ENCODE measurements at places on chromosomes 16 and 17.

DNA sequence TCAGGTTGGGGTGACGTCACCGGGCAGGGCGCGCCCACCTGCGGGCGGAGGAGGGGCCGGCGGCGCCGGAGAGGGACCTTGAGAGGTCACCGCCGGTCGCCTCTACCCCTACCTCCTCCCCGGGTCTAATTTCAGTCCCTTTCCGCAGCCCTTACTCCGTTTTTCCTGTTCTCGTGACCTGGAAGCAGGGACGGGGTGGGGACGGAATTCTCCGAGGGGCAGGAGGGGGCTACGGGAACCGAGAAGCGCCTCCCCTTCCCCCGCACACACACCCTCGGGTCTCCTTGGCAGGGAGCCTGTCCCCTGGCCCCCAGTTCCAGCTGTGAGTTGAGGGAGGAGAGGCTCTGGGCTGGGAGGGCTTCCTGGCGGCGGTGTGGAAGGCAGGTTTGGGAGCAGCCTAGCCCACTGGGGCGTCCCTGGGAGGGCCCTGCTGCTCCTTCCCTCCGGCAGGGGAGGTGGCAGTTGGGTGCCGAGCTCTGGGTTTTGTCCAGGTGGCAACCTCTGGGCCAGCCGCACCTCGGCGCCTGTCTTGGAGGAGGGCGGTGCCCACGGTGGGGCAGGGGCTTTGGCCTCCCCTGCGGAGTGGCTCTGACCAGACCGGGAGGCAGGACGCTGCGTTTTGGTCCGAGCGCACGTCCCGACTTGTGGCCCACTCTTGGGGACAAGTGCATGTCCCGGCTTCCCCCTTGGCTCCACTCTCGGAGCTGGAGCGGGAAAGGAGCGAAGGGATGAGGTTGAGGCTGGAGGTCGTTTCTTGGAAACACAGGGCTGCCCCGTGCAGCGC, 773 bp downstream of the SYNGR3 start:
- no peak for DNase-seq

- no peak for DNase-seq
These were observed 973.0 kb downstream of the KCNJ2 start for GRCh38 chr17:71142333-71142732.

- DNase-seq, result no peak
These were observed 245.2 kb downstream of the XYLT1 start for GRCh38 chr16:17225541-17225940.

DNA sequence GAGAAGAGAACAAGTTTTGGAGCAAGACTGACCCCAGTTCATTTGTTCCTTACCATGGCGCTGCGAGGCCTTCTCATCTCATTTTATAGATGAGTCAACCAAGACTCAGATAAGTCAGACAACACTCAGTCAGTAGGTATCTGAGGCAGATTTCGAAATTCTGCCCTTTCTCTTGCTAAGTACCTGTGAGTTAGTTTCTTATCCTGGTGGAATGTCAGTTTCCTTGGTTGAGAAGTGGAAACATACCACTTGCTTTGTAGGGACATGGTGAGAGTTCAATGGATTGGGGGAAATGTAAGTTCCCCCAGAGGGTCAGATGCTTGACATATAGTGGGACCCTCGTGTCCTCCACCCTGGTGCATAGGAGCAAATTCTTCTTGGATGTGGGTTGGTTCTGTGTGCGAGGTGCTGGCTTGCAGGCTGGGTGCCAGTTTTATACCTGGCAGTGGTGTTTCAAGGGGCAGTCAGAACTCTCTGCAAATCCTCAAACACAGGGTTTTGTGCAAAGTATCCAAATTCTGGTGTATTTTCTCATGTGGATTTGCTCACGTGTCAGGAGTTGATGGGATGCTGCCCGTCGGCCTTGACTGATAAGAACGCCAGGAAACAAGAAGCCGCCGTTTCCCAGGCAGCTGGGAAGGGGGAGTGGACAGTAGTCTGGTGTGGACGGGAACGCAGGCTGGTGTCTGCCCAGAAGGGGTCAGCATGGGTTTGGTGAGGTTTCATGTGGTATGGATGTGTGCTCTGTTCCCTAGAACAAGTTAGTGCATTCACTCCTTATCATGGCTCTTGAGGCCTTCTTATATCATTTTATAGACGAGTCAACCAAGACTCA, 61.1 kb upstream of the CIBAR2 start:
- no peak for DNase-seq

DNA sequence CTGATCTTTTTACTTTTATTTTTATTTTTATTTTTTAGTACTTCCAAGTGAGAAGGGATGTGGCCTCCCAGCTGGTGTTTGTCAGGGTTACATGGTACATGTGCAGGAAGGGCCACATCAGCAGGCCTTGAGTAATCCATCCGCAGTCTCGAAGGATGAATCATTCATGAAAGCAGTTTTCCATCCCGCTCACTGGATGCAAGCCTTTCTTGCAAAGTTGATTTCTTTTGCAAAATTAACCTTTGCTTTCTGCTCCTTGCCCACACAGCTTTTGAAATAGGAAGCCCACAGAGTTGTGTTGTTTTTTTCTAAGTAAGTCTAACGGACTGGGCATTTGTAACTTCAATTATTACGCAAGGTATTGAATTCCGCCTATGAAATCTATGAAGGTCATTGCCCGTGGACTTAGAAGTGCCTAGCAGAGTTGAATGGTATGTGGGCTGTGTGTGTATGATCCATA, 157.4 kb downstream of the PRKCA start:
- DNase-seq, result no peak

DNA sequence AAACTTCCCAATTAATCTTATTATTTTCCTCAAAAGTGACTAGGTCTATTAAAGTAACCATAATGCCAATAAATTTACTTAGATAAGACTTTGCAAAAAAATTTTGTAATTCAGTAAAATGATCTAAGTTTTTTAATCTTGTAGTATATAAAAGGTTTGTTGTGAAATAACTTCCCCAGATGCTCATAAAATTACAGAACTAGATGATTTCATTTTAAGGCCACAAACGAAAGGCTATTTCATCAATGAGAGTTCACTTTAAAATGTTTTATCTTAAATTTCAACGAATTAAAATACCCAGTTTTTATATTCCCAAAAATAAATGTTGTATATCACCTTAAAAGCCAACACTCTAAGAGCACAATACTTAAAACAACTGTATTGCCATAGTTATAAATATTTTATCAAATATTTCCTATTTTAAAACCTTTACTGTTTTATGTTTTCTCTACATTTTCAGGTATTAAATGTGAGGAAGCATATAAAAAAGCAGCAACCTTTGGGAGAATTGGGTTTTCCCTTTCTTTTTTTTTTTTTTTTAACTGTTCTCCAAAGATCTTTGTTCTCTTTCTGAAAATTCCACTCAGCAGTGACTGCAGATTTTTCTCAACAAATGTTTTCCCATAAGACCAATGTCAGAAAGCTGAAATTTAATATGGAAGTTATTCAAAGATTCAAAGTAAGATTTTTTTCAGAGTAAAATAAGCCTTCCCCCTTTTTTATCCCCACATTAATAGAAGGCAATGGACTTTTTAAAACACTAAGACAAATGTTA, 169.9 kb downstream of the CYB561 start:
- DNase-seq, result no peak

DNA sequence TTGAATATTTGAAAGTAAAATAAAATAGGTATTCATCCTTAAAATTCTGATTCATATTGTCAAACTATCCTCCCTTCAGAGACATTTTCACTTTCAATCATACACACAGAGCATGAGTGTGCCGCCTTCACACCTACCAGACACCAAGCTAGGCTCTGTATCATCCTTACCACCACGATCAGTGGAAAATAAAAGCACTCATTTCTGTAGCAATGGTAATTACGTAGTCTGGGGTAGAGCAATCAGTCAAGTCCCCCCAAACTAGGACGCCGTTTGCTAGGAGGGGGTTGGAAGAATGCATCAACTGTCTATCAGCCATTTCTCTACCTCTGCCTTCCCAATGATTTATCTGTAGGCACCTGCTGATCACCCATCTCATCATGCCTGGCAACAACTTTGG, 84.6 kb upstream of the GRIN2A start:
- DNase-seq, result no peak

DNA sequence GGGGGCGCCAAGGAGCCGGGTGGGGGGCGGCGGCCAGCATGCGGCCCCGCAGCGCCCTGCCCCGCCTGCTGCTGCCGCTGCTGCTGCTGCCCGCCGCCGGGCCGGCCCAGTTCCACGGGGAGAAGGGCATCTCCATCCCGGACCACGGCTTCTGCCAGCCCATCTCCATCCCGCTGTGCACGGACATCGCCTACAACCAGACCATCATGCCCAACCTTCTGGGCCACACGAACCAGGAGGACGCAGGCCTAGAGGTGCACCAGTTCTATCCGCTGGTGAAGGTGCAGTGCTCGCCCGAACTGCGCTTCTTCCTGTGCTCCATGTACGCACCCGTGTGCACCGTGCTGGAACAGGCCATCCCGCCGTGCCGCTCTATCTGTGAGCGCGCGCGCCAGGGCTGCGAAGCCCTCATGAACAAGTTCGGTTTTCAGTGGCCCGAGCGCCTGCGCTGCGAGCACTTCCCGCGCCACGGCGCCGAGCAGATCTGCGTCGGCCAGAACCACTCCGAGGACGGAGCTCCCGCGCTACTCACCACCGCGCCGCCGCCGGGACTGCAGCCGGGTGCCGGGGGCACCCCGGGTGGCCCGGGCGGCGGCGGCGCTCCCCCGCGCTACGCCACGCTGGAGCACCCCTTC, 484 bp downstream of the FZD2 start:
- DNase-seq, result no peak
